Activated T-cell treated with anti-CD3 and anti-CD28 coated beads, Interleukin-2, amount 50 U/mL, for 72 hours (primary cell): ENCODE measurements at places on chromosomes 16 and 17. TPM values are rescaled to one million over a fixed set of nuclear protein-coding genes. Genes with fewer than 3 reads are reported as not detected.

DNA sequence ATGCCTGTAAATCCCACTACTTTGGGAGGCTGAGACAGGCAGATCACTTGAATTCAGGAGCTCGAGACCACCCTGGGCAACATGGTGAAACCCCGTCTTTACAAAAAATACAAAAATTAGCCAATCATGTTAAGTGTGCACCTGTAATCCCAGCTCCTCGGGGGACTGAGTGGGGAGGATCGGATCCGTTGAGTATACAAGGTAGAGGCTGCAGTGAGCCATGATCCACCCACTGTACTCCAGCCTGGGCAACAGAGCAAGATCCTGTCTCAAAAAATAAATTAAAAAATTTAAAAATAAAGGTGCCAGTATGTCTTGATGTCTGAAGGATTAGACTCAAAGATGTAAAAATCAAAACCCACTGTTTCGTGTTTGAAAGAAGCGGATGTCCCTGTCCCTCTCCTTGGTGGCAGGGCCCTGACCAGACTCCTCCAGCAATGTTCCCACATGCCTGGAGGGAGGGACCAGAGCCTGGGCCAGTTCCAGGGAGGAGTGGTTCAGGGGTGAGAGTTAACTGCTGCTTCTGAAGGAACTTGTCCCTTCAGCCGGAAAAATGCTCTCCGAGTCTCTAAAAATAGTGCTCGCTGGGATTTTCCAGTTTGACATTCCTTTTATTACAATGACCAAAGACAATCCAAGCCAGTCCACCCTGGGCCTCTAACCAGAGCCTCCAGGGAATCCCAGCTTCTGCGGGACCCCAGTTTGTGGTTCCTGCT is 9.4 kb upstream of the CMTM4 start:
- no peak overlapping the region for H3K27ac ChIP-seq
- H3K27me3 ChIP-seq = peaks cover 5% of the 10 kb centered on the region
- no peak overlapping the region for H3K4me3 ChIP-seq
- no peak for DNase-seq
- H3K4me1 ChIP-seq = no peaks in the 10 kb centered on the region

DNA sequence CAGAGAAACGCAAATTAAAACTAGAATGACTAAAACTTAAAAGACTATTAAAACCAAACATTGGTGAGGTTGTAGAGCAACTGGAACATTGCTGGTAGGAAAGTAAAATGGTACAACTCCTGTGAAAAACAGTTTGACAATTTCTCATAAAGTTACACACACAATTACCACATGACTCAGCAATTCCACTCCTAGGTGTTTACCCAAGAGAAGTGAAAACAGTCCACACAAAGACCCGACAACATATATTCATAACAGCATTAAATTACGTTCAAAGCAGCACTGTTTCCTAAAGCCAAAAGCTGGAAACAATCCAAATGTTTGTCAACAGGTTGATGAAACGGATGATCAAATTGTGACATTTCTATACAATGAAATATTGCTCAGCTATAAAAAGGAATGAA is 26.5 kb upstream of the ALOX12 start:
- H3K4me1 ChIP-seq = peaks cover 11% of the 10 kb centered on the region
- peaks cover 5% of the 10 kb centered on the region for H3K36me3 ChIP-seq
- no peak overlapping the region for H3K4me3 ChIP-seq
- H3K27ac ChIP-seq = peak overlapping the region; percentile 99

DNA sequence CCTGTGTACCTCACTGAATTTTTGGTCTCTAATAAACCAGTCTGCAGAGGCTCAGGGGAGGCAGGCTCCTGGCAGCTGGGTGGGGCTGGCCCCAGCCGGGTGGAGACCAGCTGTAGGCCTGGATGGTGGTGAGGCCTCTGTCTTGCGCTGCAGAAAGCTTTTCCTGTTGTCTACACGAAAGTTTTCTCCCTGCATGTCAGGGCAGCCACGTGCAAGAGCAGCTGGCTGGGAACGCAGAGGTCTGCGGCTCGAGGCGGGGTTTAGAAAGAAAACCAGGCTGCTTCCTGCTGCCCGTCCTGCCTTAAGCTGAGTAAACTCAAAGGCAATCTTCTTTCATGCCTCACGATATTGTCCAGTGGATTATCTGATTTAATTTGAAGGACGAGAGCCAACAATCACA is 2.4 kb downstream of the SERPINF1 start:
- H3K27me3 ChIP-seq = no peaks in the 10 kb centered on the region
- DNase-seq = peak; percentile 37
- peaks cover 36% of the 10 kb centered on the region for H3K4me1 ChIP-seq
- no peaks in the 10 kb centered on the region for H3K36me3 ChIP-seq
- H3K4me3 ChIP-seq = peak overlapping the region; percentile 21

The PTRH2 gene
- 29.3 TPM for total RNA-seq

GRCh38 chr16:82801361-82801760 is 174.6 kb downstream of the CDH13 start:
- H3K4me3 ChIP-seq = no peak overlapping the region
- H3K27ac ChIP-seq = no peak overlapping the region
- H3K4me1 ChIP-seq = no peaks in the 10 kb centered on the region
- H3K27me3 ChIP-seq = peaks cover 6% of the 10 kb centered on the region
- H3K36me3 ChIP-seq = no peaks in the 10 kb centered on the region

The RHBDL1 gene
- 5.8 TPM for total RNA-seq

The TBC1D3C gene
- total RNA-seq = 4.7 TPM

DNA sequence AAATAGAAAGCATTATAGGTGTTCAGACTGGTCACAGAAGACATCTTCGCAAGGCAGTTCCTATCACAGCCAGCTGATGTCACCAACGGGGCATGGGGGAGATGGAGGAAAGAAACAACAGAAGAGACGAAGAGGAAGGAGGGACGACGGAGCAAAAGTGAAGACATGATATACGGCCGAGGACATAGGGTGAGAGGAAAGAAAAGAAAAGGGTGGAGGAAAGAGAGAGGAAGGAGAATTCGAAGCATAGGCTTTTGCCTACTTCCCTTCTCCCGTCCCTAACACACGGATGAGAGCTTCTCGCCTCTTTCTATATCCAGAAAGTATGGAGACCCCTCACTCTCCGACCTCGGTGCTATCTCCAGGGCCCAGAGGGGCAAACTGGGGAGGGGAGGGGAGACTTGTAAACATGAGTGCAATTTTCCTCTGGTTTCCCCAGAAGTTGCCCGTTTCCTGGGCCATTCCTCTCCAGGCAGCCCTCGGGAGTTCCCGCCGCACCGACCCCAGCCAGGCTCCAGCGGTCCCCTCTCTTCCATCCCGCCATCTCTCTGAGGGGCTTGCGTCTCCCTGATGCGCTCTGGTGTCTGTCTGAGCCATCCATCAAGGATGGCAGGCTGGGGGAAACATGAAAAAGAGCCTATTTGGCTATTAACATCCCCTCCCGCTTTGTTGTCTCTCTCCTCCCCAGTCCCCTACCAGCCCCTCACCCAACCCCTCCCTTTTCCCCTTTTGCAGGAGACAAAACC is 26.0 kb downstream of the COPZ2 start:
- peak; percentile 61 for DNase-seq
- H3K27ac ChIP-seq = no peak overlapping the region
- H3K36me3 ChIP-seq = peaks cover 2% of the 10 kb centered on the region
- H3K4me3 ChIP-seq = peak overlapping the region; percentile 82

DNA sequence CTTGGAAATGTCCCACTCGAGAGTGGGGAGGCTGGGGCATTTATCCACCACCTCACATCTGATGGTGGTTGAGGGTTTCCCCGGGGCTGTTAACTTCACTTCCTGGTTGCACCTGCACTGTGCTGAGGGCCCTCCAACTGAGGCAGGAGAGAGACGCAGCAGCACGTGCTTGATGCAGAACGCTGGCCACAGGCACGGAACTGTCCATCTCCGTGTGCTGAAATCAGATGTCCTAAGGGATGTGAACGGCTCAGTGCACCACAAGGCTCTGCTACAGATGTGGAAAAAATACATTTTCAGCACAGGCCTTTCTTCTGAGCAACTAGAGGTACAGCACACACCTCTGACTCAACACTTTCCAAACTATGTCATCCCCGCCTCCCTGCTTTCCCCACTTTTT is 114.8 kb upstream of the C16orf82 start:
- H3K27me3 ChIP-seq = peaks cover 8% of the 10 kb centered on the region
- no peak overlapping the region for H3K4me3 ChIP-seq
- no peaks in the 10 kb centered on the region for H3K36me3 ChIP-seq
- H3K4me1 ChIP-seq = no peaks in the 10 kb centered on the region
- no peak for DNase-seq
- no peak overlapping the region for H3K27ac ChIP-seq

DNA sequence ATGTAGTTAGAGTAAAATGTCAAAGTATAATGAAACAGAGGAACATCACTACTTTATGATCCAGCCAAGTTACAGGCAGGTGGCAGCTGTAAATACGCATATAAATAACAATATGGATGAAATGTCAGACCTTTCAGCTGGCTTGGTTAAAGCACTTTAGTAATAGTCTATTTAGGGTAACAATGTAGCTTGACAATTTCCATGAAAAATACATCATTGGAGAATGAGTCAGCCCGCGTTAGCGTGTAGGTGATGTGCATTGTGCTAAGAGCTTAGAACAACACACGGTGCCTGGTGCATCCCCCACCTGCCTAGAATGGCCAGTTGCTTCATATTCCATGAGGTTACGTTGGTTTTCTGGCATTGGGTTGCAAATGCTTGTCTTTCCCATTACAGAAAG is 119.4 kb downstream of the RBFOX1 start:
- H3K27ac ChIP-seq = no peak overlapping the region
- no peak for DNase-seq
- no peaks in the 10 kb centered on the region for H3K27me3 ChIP-seq
- H3K36me3 ChIP-seq = peaks cover 3% of the 10 kb centered on the region
